ENCODE measurements at places on chromosomes 12 and 14.

- DNase-seq: no peak
Measured at GRCh38 chr12:24728366-24728765, 220.5 kb downstream of the BCAT1 start.

- DNase-seq: no peak
Measured at GRCh38 chr12:31859232-31859977, 99.8 kb upstream of the RESF1 start.

GRCh38 chr12:47052274-47052673, 27.1 kb upstream of the PCED1B start:
- DNase-seq: no peak

- DNase-seq: peak; percentile 7
Measured at GRCh38 chr14:96297000-96297399, 41.0 kb downstream of the BDKRB1 start.

Data from CD4-positive, alpha-beta T cell treated with Interleukin-6 at 100 ng/mL for 8 hours (primary cell).